SHP77 treated with DMSO at 0.1 percent for 48 hours (cell line): ENCODE measurements at places on chromosomes 16 and 17.
A peak's percentile ranks its signal among the peaks of the same experiment; 100 is the strongest.

DNA sequence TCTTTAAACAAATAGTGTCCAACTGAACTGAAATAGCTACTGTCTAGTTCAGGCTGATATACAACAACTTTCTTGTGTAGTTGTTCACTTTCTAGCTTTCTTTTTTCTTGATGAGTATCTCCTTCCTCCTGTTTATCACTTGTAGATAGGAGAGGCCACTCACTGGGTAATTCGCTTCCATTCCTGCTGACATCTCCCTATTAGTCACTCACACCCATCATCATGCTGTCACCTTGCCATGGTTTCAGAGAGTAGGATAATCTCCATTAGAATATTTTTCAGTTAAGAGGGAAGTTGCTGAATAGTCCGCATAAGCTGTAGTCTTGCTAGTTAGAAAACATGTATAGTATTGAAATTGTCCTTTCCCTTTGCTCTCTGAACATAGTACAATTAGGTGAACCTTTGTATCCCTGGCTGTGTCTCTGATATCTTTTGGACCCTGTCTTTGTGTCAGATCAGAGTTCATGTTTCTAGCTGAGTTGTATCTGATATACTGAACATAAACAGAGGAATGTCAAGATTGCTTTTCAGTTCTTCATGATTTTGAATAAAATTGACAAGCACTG is 64.4 kb upstream of the RASL10B start:
- DNase-seq: no peak

- DNase-seq: no peak
These were observed 125.1 kb downstream of the BANP start for GRCh38 chr16:88076211-88076931.

GRCh38 chr16:24253192-24253591 is 2.9 kb upstream of the CACNG3 start:
- no peak for DNase-seq

DNA sequence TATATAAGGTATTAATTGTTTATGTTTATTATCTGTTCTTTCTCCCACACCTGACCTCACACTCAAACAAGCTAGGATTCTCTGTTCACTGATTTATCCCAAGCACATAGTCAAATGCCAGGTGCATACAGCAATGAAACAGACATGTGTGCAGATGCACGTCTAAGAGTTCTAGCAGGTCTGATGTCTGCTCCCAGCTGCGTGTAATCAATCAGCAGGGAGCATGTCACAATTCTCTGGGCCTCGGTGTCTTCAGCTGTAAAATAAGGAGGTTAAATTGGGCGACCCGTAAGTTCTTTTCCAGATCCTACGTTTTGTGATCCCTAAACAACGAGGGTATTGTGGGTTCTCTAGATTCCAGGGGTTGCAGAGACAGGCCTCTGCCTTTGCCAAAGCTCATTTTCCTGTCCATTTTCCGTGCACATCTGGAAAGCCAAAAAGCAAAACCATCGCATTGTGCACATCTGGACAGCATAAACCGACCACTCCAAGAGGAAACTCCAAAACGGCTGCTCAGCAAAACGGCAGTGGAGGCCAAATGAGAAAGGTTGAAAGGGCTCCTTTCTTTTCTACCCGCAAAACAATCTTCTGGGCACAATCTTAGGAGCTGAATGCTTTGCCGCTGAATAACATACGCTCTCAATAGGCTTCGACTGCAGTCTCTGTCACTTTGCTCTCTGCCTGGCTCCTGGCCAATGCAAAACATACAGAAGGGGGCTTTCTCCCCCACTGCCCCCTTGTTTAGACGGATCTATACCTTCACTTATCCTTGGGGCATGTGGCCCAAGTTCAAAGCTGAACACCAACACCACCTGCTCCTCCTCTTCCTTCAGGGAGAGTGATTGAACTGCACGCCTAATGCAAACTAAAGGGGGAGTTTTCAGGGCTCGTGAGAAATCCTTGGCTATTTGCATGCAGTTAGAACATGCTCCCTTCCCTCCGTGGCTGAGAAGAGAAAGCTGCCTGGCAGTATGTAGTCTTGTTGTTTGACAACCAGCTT is 426.3 kb downstream of the SLC39A11 start:
- peak; percentile 35 for DNase-seq

- DNase-seq: no peak
These were observed 12.0 kb downstream of the FOXN1 start for GRCh38 chr17:28518132-28518531.

GRCh38 chr17:83196366-83196765 is 117.0 kb downstream of the METRNL start:
- no peak for DNase-seq

DNA sequence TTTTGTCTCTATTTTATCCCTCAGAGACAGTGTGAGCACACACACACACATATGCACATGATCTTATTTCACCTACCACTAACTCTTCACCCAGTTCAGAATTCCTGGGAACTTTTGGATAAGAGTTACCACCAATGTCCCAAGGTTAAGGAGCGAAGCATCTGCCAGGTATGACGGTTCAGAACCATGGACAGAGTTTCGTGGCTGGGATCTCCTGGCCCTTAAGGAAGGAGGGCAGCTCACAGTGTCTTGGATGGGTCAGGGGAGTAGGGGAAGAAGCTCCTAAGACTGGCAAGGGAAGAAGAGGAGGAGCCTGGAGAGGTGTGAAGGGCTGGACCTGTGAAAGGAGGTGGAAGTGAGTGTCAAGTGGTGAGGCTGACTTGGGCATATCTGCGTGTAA is 23.0 kb upstream of the TMEM132E start:
- DNase-seq: no peak

- peak; percentile 21 for DNase-seq
These were observed 792 bp upstream of the RAC3 start for GRCh38 chr17:82030470-82031302.

- no peak for DNase-seq
These were observed 24.2 kb downstream of the DNAH9 start for GRCh38 chr17:11622492-11622891.

DNA sequence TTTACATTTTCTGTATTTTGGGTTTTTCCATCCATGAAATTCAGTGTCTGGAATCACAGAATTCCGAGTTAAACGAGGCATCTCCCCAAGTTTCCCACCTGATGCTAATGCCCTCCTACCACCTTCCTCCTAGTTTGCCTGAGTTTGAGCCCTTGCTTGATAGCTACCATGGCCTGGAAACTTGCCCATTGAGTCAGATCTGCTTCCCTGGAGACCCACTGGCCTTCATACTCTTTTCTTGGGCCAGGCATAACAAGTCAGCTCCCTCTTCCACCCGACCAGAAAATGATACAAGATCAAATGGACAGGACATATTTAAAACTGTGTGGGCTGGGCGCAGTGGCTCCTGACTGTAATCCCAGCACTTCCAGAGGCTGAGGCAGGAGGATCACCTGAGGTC is 10.2 kb downstream of the SETD1A start:
- DNase-seq: no peak

GRCh38 chr17:5610956-5611355 is 26.6 kb upstream of the NLRP1 start:
- no peak for DNase-seq

DNA sequence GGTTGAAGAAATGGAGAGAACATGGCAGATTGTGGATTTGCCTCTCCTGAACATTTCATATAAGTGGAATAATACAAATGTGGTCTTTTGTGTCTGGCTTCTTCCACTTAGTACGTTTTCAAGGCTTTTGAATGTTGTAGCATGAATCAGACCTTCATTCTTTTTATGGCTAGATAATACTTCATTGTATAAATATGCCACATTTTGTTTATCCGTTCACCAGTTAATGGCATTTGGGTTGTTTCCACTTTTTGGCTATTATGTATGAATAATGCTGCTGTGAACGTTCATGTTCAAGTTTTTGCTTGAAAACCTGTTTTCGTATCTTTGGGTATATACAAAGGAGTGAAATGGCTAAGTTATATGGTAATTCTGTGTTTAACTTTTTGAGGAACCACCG is 130.4 kb downstream of the TANC2 start:
- DNase-seq: no peak

DNA sequence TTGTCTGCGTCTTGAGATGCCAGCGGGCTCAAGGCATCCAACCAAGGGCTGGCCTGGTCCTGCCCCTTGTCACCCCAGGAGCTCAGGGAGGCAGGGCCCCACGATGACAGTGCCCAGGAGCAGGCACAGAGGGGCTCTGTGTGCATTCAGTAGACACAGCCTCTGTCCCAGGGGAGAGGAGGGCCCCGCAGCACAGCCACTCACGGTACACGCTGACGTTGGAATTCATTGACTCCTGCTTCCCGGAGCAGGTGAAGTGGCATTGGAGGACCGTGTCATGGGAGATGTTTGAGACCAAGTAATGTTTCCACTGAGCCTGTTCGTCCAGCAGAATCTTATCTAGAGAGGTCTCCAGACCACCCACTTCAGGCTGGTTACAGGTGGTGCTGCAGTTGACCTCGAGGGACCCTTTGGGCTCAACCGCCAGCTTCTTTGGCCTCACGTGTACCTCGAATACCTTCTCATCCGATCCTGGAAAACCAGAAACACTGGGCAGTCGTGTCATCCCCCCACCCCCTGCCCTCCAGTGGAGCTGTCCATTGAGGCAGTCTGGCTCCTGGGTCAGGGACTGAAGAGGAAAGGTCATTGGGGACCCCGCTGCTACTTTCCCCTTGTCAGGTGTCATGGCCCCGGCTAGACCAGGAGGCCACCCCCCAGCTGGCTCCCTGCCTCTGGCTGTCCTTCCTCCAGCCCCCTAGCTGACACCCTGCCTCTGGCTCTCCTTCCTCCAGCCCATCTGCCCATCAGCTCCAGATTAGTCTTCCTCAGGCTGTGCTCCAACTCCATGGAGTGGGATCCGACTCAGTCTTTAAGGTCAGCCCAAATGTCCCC is 7.0 kb downstream of the PRR29 start:
- no peak for DNase-seq

- DNase-seq: no peak
These were observed 35.0 kb downstream of the ITGB3 start for GRCh38 chr17:47288531-47289116.

DNA sequence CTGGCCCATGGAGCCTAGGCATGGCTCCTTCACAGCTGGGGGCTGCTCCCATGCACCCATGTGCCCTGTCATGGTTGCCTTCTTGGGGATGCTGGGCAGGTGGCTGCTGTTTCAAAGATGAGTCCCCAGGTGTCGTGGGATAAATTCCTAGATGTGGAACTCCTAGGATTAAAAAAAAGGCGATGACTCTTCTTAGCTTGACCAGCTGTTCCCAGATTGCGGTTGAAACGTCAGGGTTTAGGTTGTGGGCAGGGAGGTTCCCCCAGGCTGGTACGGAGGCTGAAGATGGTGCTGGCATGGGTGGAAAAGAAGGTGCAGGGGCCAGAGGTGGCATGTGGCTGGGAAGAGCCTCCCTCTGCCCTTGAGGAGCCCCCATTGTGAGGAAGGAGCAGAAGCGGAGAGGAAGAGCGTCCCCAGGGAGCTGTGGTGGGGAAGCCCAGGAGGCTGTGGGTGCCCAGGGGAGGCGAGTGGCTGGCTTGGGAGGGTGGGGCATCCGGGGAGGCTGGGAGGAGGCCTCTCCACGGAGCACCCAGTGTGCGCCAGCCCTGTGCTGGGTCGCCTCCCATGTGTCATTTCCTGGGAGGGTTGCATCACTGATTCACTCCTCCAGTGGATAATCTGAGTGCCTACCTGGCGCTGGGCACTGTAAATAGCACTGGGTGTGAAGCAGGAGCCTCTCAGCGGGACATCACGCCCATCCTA is 7.5 kb upstream of the KCNJ12 start:
- no peak for DNase-seq
